Activated effector memory CD4-positive, alpha-beta T cell treated with Interleukin-2 at 50 U/mL for 16 hours (primary cell): ENCODE measurements at places on chromosomes 2 and 18.

DNA sequence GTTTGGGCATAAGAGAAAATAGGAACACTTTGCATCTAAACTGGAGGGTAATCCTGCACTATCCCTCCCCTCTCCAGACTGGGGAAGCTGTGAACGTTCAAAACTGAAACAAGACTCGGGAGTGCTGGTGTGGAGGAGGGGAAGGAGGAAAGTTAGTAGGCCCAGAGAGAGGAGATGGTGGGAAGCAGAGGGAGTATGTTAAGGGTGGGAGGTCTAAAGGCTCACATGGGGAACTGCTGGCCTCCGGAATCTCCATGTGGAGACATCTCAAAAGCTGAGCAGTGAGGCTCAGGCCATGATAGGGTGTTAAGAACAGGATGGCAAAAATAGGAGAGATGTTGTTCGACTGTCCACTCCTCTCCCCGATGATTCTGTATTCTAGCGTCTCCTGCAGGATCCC, 47.9 kb downstream of the ADD2 start:
- no peak for DNase-seq

DNA sequence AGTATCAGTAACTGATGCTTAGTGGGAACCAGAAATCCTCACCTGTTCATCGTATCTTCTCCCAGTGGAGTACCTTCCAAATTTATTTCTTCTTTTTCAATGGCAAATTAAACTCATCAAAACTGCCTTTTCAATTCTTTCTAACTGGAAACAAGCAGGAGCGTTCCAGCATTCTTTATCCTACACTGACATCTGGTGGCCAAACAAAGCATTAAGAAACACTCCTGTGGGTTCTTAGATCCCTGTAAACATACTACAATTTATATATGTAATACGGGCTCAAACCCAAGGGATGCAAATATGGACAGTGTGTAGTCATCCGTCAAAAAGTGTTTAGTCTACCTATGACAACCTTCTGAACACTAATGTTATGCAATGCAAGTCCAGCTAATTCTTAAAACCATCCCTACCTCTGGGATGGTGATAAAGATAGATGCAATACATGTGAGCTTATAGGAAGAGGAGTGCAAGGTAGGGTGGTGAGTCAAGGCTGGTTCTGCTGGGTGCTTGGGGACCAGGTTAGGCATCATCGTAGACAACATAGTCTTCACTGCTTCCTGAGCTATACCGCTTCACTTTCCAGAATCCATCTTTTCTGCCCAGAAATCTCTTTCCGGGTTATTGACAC, 375.0 kb downstream of the CTNNA2 start:
- no peak for DNase-seq

GRCh38 chr18:12907258-12907925, 23.4 kb upstream of the PTPN2 start:
- no peak for DNase-seq

DNA sequence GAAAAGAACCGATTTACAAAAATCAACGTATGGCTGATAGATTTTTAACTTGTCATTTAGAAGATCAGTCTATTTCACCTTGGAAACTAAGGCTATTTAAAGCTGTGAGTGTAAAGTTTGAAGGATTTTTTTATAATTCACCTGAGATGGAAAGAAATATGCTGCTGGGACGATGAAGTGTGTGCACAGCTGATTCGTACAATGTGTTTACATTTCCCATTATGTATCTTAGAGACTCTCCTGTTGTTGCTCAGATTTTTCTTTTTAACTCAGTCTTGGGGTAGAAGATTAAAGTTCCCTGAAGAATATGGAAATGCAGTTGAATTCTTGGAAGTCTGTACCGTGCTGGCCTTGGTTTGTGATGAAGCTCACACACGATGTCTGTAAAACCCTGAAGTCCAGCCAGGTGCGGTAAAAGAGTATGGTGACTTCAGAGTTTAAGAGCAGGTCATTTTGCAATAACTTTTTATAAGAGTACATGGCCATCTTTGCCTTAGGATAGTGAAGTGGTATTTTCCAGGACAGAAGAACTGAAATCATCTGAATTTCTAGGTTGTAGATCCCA, 250.1 kb downstream of the PRKCE start:
- no peak for DNase-seq

GRCh38 chr2:7480431-7480830, 563.2 kb downstream of the RNF144A start:
- no peak for DNase-seq

- no peak for DNase-seq
Measured at GRCh38 chr2:196712867-196713266, 73.4 kb downstream of the CCDC150 start.

DNA sequence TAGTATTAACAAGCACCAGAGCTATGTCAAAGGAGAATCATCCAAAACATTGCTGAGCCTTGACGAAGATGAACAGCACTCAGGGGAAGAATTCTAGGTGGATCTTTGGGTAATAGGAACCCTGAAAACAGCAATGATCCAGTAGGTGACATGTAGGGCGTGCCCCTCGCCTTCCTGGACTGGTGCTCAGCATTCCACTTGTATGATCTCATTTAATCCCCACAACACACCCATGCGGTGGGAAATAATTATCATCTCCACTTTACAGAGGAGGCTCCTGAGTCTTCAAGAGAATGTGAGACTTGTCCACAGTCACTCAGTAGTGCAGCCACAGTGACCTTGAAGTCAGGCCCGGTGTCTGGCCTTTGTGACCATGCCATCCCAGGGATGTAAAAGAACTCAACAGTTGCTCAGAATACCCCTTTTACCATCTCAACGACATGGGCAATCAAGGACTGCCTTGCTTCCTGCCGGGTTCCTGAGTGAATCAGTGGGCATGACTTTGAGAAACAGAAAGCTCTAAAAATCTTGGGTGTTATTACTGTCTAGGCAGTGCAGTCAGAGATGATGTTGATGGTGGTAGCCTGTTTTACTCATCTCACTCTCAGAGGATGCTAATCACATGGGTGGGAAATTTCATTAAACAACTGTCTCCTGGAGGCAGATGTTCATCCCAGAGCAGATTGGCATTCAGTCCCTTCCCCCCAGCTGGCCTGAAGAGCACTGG, 161.6 kb downstream of the BCL11A start:
- no peak for DNase-seq

- no peak for DNase-seq
Measured at GRCh38 chr2:84170979-84171378, 288.1 kb downstream of the SUCLG1 start.

DNA sequence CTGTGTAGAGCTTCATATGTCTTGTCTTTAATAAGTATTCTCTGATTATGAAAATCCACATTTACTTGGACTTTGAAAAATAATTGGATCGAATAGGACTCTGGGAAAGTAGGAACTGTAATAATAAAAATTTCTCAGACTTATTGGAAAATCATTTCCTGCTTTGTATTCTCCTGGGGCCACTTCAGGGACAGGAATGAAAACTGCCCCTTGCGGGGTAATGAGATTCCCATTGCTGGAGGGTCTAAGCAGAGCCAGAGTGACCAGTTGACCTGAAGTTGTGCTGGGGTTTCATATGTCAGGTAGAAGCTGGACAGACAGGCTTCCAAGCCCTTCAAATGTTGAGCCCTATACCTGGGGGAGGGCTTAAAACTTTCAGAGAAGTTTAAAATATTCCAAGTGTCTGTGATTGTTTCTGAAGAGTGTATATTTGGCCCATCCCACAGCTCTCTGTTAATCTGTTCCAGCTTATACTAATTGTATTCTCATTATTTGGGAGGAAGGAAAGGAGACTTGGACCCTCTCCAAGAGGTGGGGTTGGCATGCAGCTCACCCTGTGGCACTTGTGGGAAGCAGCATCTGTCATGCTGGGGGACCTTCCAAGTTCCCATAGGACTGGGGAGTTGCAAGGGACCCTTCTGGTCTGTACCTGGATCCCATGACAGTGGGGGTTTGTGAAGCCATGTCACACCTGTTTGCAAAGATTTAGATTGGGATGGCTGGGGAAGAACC, 268.7 kb upstream of the ATP5MC3 start:
- no peak for DNase-seq

DNA sequence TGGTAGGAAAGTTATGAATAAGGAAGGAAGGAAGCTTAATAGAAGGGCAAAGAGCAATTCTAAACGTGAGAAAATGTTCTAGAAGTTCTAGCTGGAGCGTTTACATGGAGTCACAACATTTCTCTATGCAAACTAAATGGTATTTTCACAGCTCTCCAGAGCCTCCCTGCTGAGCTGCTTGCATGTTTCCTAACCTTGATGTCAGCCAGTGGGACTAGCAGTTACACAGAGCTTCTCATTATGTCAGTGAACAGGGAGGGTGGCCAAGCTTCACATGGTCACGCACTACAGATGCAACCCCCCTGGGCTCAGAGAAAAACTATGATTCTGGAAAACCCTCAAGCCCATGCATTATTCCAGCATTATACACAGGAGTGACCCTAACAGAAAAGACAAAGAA, 153.4 kb upstream of the CCDC150 start:
- DNase-seq, result no peak

DNA sequence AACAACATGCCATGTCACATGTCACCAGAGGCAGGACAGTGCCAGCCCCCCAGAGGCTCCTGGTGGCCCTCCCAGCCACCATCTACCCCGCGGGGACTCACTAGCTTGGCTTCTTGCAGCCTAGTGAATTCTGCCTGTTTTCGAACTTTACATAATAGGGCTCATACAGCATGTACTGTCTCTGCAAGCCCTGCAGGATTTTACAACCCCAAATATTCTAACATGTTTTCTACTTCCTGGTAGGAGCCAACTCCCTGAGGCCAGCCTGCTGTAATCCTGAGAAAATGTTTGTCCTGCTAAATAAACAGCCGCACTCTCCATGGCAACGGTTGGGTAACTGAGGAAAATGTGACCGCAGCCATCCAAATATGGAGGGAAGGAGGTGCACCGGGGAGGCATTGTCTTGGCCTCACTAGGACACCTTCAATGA, 2.7 kb downstream of the PER2 start:
- DNase-seq, result no peak

- DNase-seq, result no peak
Measured at GRCh38 chr2:71643674-71644357, 190.5 kb downstream of the DYSF start.

DNA sequence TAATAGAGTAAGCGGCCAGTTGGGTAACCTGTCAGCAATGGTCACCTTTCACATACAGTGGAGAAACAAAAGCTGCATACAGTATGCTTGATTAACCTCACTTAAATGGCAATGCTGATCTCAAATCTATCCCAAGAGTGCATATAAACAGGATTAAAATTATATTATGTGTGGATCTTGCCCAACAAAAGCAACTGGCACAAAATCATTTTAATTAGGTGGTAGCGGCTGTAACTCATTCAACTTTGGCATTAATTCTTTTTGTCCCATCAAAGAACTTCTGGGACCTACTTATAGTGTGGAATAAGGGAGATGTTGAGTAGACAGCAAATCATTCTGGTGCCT, 167.8 kb upstream of the VRK2 start:
- no peak for DNase-seq

- DNase-seq, result no peak
Measured at GRCh38 chr18:3623769-3624545, 174.0 kb downstream of the TGIF1 start.

DNA sequence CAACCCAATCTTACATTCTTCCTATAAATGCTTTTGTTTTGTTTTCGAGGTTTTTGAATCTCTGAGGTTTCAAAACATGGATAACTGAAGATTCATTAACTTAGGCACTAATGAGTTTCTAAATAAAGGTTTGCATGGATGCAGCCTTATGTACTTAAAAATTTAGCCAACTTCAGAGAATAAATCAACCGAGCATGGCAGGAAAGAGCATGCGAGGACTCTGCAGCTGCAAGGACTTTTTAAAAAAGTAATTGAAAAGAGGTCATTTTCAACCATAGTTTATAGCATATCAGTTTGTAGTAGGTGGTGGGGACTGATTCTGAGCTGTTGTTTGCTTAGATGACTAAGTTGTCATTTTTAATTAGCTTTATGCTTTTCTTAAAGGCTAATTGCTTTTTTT, 567.0 kb upstream of the ZEB2 start:
- no peak for DNase-seq

GRCh38 chr2:195863564-195863963, 205.1 kb downstream of the DNAH7 start:
- DNase-seq, result no peak
